Activated T-helper 17 cell treated with anti-CD3 and anti-CD28 coated beads, Interleukin-2, amount 50 U/mL, for 72 hours (primary cell): ENCODE measurements at places on chromosomes 7 and 10. TPM values are rescaled to one million over a fixed set of nuclear protein-coding genes. Genes with fewer than 3 reads are reported as not detected.
A peak's percentile ranks its signal among the peaks of the same experiment; 100 is the strongest.

Gene HTR5A
- not detected for total RNA-seq

Gene OIT3
- not detected for total RNA-seq

Gene PTPRZ1
- not detected for total RNA-seq

DNA sequence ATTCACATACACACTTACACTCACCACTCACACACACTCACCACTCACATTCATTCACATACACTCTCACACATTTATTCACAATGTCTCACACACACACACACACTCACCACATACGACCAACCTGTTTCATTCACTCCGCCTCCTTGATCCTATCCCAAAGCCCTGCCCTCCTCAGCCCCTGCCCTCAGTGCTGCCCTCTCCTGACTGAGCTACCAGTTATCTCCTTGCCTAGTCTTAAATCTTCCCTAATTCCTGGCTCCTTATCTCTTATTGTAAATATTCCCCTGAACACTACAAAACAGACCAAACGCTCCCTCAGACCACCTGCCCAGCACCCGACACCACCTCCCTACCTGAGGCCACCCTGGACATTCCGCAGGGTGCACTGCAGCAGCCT lies 26.1 kb upstream of the C10orf120 start:
- ATAC-seq, result no peak

- no peak for ATAC-seq
Measured at GRCh38 chr10:6840201-6840691, 260.2 kb upstream of the PRKCQ start.

DNA sequence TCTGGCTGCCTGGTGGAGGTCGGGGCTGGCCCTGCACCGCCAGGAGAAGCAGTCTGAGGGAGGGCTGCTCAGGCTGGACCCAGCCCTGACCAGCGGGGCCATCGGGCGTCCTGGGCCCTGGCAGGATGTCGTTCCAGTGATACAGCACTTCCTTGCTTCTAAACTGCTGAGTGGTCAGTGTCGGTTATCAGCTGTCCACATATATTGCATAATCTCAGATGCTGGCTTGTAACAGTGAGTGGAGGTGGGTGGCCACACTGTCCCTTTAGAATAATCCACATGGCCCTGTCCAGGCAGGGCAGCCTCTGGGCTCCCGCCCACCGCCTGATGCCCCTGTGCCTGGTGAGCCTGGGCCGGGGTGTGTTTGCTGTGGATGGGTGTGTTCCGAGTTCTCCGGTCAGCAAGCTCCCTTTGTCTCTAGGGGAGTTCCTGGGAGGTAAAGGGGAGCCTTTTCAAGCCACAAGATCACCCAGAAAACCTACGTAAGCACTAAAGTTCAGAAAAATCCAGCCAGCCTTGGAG lies 86.1 kb downstream of the LHPP start:
- no peak for ATAC-seq

GRCh38 chr7:105656922-105657521 lies 75.7 kb upstream of the EFCAB10 start:
- ATAC-seq, result peak; percentile 89

- ATAC-seq, result no peak
Measured at GRCh38 chr7:116772423-116772863, 89.9 kb upstream of the CAPZA2 start.

- ATAC-seq, result no peak
Measured at GRCh38 chr10:113876461-113876860, 22.0 kb downstream of the NHLRC2 start.
